ENCODE measurements at places on chromosomes 11 and 22. TPM values are rescaled to one million over a fixed set of nuclear protein-coding genes. Genes with fewer than 3 reads are reported as not detected.

GRCh38 chr22:28440592-28441390 is 238.8 kb downstream of the TTC28 start:
- no peaks in the 10 kb centered on the region for H3K27me3 ChIP-seq
- H3K27ac ChIP-seq, result no peak overlapping the region
- H3K4me3 ChIP-seq, result no peak overlapping the region
- peaks cover 25% of the 10 kb centered on the region for H3K4me1 ChIP-seq
- DNase-seq, result peak; percentile 16

GRCh38 chr11:27443746-27444507 is 28.7 kb downstream of the LGR4 start:
- no peak overlapping the region for H3K4me3 ChIP-seq
- H3K36me3 ChIP-seq, result no peaks in the 10 kb centered on the region
- no peak overlapping the region for H3K27ac ChIP-seq
- H3K4me1 ChIP-seq, result peaks cover 2% of the 10 kb centered on the region
- no peaks in the 10 kb centered on the region for H3K27me3 ChIP-seq

C11orf16 gene
- total RNA-seq, result not detected

LRRC55 gene
- not detected for total RNA-seq

DNA sequence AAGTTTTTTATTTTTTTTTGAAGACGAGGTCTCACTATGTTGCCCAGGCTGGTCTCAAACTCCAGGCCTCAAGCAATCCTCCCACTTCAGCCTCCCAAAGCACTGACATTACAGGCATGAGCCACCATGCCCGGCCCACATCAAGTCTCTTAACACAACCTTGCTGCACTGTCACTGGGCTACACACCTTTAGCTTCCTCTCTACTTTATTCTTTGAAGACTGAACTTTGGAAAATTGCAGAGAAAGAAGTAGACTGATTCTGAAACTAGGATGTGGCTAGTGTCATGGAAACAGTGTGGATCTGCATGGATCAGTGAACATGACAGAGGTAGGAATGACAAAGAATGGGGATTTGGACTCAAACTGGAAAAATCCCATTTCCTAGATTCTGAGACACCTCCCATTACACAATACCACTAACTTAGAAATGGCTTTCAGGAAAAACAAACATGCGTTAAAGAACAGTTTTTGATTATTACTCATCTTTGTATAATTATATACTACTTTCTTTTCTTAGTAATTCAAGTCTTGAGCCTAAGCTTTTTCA is 99.6 kb upstream of the SPON1 start:
- no peaks in the 10 kb centered on the region for H3K27me3 ChIP-seq
- no peaks in the 10 kb centered on the region for H3K4me1 ChIP-seq
- DNase-seq, result no peak

DNA sequence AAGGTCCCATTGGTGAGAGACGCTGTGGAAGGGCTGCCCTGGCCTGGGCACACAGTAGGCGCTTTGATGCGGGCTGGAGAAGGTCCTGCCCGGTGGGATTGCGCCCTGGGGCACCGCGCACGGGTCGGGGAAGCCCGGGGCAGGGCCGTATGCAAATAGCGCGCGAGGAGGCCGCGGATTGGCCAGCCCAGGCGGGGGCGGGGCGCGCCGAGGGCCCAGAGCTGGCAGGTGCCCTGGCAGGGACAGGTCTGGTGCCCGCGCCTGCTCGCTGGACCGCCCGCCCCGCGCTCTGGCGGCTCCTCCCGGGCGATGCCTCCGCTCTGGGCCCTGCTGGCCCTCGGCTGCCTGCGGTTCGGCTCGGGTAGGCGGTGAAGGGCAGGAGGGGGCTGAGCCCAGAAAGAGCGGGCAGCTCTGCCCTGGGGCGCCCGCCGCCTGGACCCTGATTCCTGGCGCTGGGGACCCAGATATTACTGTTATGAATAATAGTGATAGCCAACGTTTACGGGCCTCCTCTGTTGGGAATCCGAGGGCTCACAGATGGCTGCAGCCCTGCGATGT is at the start of gene UPK3A:
Gene UPK3A, plus strand, starts transcription at position 245 of the 558 bp plus-strand sequence. Its CDS starts 65 bp downstream, at position 310.
- H3K4me3 ChIP-seq, result no peak within 1 kb of the TSS
- DNase-seq, result peak; percentile 30
- no peak within 1 kb of the TSS for H3K27ac ChIP-seq
- peaks cover 12% of the 10 kb centered on the region for H3K27me3 ChIP-seq
- H3K4me1 ChIP-seq, result peaks cover 7% of the 10 kb centered on the region

DNA sequence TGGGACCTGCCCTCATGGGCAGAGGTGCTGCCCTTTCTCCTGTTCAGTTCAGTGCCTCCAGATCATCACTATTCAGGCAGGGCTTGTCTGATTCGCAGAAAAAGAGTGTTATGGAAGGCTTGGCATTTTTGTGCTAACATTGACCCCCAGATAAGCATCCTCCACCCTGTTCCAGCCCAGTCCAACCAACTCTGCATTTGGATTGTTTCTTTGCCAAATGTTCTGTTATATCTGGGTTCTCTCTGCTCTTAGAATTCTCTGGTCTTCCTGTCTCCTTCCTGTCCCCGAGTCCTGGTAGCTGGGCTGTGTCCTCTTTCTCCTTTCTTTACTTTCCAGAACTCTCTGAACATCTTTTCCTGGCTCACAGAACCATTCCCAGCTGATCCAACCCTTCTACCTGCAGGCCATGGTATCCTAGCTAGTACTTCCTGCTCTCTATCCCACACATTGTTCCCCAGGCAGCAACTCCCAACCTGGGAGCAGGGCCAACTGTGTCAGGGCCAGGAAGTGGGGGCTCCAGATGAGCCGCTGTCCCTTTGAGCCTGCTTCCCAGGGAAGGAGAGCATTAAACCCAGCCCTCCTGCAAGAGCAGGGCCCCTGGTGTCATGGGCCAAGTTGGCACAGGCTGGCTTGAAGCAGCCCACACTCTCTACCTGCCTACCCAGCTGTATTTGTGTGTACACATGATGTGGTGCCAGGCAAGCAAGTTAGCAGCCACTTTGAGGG is 280.7 kb upstream of the CADM1 start:
- H3K4me3 ChIP-seq, result no peak overlapping the region
- no peak for DNase-seq
- no peak overlapping the region for H3K27ac ChIP-seq
- H3K27me3 ChIP-seq, result no peaks in the 10 kb centered on the region
- H3K4me1 ChIP-seq, result no peaks in the 10 kb centered on the region
